ENCODE measurements at places on chromosomes 16 and 17. TPM values are rescaled to one million over a fixed set of nuclear protein-coding genes. Genes with fewer than 3 reads are reported as not detected.

Gene GCGR
- total RNA-seq: not detected

Gene KRT13
- total RNA-seq: not detected

Gene PLSCR3
- total RNA-seq: 75.5 TPM

Gene MARVELD3
- not detected for total RNA-seq
